ENCODE measurements at places on chromosomes 5 and 9.

DNA sequence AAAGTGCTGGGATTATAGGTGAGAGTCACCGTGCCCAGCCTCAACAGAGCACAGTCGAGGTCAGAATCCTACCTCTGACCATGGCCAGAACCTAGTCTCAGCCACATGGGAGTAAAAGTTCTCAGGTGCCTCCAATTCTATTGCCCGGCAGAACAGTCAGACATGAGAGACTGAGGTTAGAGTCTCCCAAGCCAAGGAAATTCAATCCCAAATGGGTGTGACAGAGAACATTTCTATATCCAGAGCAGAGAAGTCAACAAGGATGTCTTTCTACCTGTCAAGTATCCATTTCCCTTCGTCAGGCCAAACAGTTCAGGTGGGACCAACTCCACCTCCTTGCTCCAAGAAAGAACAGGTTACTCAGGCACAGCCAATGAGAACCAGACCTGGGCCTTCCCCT is 10.5 kb downstream of the ANXA6 start:
- no peak for DNase-seq

DNA sequence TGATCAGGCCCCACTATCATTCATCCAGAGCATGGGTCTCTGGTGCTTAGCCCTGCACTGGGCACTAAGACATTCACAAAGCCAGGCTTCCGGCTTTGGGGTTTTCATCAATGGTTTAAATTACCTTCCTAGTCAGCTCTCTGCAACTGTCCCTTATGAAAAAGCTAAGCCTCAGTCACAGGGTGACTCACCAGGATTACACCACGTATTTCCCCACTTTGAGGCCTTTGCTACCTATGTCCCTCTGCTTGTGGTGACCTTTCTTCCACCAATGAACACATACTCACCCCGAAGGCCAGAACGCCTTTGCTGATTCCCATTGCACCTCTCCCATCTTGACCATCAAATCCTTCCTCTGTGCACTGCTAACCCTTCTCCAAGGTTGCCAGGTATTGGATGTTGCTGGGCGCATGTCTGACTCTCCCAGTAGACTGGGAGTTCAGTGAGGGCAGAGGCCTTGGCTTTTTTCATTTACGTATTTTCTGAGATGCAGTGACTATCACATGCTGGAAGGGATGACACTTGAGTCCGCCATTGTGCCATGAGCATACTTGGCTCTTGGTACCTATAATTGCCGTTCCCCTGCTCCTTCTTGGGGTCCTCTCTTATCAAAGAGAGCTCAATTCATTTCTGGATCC is 58.7 kb upstream of the TNFSF8 start:
- DNase-seq, result no peak

DNA sequence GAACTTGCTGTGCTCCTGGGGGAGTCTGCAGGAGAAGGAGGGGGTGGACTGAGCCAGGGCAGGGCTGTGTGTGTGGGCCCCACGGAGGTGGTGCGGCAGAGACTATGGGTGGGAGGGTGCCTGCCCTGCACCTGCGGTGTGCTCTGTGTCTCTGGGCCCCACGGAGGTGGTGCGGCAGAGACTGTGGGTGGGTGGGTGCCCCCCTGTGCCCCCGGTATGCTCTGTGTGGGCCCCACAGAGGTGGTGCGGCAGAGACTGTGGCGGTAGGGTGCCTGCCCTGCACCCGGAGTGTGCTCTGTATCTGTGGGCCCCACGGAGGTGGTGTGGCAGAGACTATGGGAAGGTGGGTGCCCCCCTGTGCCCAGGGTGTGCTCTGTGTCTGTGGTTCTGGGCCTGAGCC is 103.7 kb downstream of the EHMT1 start:
- DNase-seq, result no peak

- no peak for DNase-seq
These were observed 68.0 kb upstream of the CTNNA1 start for GRCh38 chr5:138685193-138685745.

- no peak for DNase-seq
These were observed 53.8 kb downstream of the RAD23B start for GRCh38 chr9:107336718-107337360.

GRCh38 chr5:95768731-95769130 is 37.6 kb downstream of the RHOBTB3 start:
- DNase-seq, result no peak

DNA sequence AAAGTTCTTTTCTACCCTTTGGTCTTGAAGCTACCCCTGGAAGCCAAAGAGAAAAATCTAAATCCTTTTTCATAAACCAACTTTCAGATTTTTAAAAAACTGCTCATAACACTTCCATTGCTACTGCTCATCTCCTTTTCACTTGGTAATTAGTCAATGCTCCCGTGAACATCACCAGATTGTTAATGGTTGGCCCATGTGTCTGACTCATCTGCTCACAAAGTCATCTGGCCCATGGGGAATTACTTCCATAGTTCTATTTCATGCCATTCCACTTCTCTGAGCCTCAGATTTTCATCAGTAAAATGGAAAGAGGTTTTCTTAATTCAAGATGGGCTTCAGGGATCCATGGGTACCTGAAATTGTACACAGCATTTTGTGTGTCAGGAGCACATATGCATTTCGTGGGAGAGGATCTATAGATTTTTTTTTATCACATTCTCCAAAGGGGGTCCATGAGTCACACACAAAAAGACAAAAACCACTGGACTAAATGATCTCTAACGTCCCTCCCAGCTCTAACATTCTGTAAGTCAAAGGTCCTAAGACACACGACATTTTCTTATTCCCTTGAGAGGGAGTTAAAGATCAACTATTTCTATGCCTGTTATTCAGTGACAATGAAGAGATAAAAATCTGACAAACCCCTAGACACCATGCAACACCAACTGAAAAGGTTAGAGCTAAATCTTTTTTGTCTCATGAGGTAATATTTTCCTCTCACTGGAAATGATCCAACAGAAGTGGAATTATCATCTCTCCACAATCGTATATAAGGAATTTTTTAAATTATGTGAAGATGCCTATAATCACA is 75.4 kb downstream of the TEX10 start:
- DNase-seq, result no peak

DNA sequence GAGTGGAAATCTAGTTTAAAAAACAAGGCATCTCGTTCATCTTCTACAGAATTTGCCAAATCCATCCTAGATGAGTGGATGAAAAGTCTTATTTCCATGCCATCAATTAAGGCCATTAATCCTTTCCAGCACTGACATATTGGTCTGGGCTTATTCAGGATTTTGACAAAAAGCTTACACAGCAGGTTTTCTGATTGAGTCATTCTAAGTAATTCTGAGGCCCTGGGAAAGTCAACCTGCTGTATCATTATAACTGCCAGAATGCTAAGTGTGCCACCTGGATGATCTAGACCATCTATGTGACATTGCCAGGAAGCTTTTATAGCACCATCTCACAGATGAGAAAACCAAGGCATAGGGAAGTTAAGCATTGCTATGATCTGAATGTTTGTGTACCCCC is 132.1 kb upstream of the MAP3K1 start:
- no peak for DNase-seq

GRCh38 chr5:23157169-23157568 is 304.0 kb upstream of the CDH12 start:
- DNase-seq, result no peak

DNA sequence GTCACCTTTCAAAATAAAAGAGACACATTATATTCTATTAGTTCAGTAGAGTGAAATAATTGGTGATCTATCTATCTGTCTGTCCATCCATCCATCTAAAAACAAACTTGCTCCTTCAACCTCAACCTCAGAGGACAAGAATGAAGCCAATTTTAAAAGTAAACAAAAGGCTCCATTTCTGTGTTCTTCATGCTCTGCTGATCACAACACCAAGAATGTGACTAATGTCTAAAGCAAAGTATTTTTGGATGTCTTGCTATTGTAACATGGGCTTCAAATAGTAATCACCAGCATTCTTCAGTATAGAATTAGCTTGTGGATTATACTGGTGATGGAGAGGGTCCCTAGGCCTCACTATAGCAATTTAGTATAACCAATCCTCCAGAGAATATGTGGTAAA is 1304.4 kb downstream of the MAT2B start:
- no peak for DNase-seq

GRCh38 chr9:752201-752600 is 89.3 kb upstream of the DMRT1 start:
- DNase-seq, result no peak

- DNase-seq, result no peak
These were observed 33.6 kb upstream of the ACOT12 start for GRCh38 chr5:81427566-81427965.

DNA sequence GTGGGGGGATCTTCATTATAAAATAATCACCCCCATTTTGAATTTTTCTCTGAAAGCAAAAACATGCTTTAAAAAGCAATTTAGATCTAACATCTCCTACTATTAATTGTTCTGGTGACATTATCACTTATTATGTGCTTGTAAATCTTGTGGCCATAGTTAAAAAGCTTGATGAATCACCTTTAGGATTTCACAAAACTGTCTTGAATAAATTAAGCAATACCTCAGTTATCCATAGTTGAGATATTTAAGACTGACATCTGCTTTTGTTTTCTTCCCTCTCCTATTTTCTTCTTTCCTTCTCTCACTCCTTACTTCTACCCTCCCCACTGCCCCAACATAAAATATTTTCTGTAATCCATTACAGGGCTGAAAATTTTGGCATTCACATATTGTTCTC is 84.8 kb downstream of the SLC1A3 start:
- DNase-seq, result no peak

- no peak for DNase-seq
These were observed 6.3 kb upstream of the MXD3 start for GRCh38 chr5:177317959-177318377.

DNA sequence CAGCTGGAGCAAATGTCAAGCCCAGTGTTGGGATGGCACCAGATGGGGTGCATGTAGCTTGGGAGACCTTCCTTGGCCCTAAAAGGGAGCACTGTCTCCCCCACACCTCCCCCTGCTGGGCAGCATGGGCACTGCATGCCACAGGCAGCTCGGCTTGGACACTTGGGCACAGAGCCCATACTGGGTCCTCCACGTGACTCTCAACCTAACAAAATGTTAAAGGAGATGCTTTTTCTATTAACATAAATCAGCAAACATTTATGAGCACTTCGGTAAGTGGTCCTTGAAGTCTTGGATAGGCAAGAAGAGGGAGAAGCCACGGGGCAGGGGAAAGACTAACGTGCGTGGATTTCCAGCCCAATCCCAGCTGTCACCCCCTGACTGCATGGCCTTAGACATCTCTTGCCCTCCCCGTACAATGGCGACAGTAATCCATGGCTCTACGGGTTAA is 23.9 kb upstream of the MAPK9 start:
- peak; percentile 48 for DNase-seq

DNA sequence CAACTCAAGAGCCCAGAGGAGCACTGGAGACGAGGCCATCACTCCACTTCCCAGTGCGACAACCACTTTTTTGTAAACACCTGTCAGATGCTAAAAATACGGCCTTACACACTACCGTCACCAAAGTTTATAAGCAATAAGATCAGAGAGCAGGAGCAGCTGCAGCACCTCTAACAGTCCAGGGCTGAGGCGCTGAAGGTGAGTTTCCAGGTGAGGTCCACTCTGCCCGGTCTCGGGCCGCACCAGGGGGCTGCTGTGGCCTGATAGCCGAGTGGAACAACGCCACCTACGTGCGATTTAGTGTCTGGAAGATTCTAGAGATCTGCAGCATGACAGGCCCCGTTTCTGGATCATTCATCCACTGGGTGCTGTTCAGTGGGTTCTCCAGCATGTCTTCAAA is 25.8 kb upstream of the CAMSAP1 start:
- DNase-seq, result no peak

GRCh38 chr9:19994296-19994695 is 205.5 kb upstream of the SLC24A2 start:
- no peak for DNase-seq

- DNase-seq, result no peak
These were observed 133.6 kb downstream of the MVB12B start for GRCh38 chr9:126459965-126460843.

GRCh38 chr9:6955251-6955921 is 197.6 kb downstream of the KDM4C start:
- DNase-seq, result no peak

- no peak for DNase-seq
These were observed 487.9 kb upstream of the DAP start for GRCh38 chr5:11248966-11249365.

GRCh38 chr5:124871303-124871702 is 124.9 kb upstream of the ZNF608 start:
- DNase-seq, result no peak

DNA sequence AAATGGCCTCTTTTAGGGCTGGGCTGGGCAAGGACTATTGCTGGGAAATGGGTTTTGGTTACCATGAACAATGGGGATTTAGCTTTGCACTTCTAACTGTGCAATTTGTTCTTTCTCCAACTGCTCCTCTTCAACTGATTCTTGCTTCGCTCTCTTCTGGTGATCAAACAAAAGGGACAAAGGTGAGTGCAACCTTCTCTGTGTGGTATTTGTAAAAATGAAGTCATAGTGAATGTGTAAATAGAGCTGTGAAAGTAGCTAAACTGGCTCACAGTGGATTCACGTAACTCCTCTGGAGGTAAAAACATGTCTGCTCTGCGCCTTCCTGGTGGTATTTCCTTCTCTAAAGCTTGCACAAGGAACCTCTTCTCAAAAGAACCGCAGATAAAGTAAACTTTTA is 20.9 kb upstream of the SPINK14 start:
- DNase-seq, result no peak

DNA sequence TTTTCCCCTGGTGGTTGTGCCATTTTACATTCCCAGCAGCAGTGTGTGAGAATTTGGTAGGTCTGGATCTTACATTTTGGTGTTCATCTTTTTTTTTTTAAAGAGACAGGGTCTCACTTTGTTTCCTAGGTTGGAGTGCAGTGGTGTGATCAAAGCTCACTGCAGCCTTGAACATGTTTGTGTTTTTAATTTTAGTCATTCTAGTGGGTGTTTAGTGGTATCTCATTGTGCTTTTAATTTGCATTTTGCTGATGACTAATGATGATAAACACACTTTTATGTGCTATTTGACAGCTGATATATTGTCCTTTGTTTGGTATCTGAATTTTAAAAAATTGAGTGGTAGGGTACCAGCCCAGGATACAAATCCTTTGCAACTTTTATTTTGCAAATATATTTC is 53.4 kb upstream of the POMT1 start:
- DNase-seq, result no peak

DNA sequence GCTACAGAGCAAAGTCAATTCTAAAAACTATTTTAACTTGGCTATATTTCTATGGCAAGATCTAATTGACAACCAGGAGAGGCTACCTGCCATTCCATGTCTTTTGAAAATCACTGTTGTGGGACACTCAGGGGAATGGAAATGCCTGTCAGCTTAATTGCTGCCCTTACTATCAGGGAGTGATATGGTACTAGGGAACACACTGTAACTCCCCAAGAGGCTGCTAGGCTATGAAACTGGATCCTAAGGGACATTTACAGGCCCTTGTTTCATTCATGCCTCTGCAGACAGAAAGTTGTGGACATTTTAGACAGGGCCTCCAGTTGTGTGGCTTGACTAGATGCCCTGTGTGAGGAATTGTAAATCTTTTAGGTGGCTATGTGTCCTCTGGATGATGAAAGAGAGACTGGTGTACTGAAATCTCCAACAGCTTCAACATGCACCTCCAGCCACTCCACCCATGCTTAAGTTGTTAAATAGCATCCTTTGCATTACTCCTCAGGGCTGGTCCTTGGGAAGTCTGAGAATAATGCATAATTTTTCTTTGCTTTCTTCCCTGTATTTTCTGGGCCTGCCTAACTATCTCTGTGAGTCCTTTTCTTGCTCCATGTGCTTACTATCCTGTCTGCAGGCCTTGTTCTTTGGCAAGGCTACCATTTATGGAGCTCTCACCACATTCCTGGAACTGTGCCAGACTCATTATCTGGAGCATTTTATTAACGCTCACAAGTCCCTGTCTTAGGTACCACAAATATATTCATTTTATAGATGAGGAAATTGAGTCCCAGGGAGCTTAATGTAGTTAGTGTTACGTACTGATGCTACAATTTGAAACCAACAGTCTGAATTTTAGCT is 3.2 kb downstream of the MROH2B start:
- DNase-seq, result no peak

Data from GM18507 (cell line).